CD4-positive, alpha-beta T cell treated with Interleukin-12 subunit alpha and Interleukin-12 subunit beta, for 1 hour (primary cell): ENCODE measurements at places on chromosomes 4 and X.

DNA sequence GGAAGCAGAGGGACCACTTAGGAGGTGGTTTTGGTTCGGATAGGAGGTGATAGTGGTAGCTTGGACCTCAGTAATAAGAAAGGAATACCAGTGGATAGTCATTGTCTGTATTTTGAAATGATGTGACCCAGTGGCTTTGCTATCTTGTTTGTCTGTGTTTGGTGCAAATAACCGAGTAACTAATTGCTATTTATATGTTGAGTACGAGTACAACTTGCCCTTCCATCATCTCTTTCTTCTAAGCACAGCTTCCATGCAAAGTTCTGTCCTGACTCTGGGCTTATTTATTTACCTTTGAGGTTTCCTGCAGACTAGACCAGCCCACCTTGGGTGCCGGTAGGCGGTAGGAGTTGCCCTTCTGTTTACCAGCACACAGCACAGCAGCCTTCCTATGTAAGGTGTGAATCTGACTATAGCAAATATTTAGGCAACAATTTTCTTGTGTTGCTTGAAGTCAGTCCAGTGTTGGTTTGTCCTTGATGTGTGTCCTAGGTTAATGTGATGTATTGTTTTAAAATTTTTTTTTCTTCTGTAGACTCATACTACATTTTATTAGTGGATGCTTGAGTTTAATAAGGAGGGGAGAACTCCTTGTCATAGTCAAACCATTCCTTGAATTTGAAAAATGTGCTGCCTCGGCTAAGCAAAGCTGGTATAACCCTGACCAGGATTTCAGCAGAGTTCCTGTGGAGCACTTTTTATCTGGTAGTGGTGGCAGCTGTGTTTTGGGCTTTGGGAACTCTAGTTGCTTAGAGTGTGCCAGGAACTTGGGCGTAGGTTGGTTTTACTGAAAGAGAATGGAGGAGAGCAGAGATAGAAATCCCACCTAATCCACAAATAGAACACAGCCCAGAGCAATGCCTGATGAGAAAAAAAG is 21.9 kb downstream of the PTTG2 start:
- no peak for DNase-seq

GRCh38 chrX:18873189-18873791 is 110.6 kb downstream of the PHKA2 start:
- no peak for DNase-seq

GRCh38 chrX:70030301-70030767 is 19.4 kb downstream of the AWAT2 start:
- peak; percentile 53 for DNase-seq

- DNase-seq, result no peak
These were observed 300.4 kb upstream of the RPS6KA3 start for GRCh38 chrX:20567108-20567507.

DNA sequence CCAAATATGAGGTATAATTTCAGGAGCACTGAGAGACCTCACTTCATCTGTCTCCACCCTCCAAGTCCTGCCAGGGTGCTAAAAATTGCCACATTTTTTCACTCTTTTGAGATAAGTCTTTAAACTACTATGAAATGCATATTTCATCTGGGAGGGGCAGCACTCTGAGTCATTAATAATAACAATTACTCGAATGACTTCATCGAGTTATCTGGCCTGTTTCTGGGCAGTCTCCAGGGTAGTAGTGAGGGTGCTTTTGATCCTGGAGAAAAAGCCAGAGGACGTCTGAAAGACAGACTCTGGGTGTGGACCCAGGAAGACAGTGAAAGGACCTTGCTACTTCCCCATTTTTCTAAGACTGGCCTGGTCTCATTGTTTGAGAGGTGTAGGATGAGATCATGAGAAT is 42.3 kb upstream of the SRD5A3 start:
- DNase-seq, result no peak

- no peak for DNase-seq
These were observed 171.6 kb downstream of the FAT4 start for GRCh38 chr4:125486351-125486750.

GRCh38 chrX:22739276-22739675 is 260.5 kb upstream of the DDX53 start:
- no peak for DNase-seq

- peak; percentile 7 for DNase-seq
These were observed 208.7 kb upstream of the KLF3 start for GRCh38 chr4:38455092-38455862.

DNA sequence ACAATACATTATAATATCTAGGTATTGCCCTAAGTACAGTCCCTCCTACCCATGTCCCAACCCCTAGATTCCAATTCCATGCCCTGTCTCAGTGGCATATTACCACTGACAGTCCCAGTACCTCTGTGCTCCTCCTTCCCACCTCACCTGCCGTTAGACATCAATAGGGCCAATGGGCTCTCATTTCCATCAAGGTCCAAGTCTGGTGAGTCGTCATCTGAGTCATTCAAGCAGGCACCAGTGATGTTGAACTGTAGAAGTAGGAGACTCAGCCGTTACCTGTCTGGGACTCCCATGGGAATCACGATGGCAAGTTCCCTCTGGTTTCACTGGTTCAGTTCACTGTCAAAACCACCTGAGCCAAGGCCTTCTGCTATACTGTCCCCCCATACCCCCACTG is 51.7 kb downstream of the PHF8 start:
- DNase-seq, result no peak

DNA sequence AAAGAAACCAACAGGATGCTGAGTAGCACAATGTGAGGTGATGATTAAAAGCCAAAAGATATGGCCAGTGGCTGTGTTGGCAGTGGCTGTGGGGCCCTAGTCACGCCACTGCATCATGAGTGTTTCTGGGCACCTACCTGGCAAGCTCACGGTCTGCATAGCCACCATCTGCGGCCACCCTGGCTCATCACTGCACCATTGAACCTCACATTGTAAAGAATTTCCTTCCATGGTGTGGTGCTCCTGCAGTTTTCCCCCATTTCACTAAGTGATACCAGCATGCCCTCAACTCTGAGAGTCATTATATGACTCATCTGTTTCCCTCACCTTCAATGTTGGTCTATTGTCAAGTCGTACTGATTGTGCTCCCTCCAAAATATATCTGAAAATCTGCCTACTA is 45.5 kb upstream of the CLNK start:
- DNase-seq, result no peak

DNA sequence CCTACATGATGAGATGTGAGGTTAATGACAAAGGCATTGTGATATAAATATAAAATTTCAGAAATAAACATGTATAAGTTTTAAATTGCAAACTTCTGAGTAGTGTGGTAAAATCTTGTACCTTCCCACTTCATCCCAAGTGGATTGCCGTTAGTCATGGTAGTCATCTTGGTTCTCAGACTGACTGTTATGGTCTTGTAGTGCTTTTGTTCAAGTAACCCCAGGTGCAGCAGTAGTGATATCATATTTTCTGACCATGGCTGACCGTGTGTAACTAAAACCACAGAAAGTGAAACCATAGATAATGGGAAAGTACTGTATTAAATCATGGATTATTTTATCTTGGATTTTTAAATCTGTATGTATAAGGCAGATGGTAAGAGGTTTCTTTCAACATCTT is 74.8 kb upstream of the SLIT2 start:
- DNase-seq, result no peak

DNA sequence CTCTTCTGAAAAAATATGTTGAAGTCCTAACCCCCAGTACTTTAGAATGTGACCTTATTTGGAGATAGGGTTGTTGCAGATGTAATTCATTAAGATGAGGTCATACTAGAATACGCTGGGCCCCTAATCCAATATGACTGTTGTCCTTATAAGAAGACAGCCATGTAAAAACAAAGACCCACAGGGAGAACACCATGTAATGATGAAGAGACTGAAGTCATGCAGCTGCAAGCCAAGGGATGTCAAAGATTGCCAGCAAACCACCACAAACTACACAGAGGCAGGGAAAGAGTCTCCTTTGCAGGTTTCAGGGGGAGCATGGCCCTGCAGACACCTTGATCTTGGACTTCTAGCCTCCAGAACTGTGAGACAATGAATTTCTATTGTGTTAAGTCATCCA is 37.4 kb downstream of the CXorf58 start:
- DNase-seq, result no peak

- no peak for DNase-seq
These were observed 119.6 kb downstream of the GATB start for GRCh38 chr4:151641167-151641566.

DNA sequence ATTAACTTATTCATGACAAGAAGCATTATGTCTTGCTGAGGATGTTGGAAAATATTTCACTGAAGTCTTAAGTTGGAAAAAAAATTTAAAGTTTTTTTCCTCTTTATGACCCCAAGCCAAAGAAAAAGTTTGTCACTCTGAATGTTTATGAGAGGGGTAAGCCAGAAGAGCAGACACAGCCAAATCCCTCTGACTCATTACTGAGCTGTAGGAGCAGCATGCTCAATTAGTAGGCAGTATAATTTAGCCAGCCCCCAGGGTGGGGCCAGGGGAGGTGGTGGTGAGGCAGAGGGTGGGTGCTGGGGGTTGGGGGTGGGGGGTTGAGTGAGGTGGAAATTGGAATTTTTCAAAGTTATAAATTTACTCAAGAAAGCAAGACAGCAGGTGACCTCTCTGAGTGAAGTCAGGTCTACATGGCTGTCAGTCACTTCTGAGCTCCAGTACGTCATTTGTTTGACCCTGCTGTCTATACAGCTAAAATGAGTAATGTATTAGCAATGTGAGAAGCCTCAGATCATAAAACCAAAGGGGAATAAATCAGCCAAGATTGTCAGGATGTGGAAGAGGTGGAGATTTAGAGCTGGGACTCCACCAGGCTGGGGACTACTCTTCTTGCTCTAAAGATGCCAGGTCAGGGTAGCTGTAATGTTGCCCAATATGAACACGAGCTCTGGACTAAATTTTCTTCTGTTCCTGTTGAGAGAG is 98.8 kb upstream of the NDP start:
- no peak for DNase-seq

DNA sequence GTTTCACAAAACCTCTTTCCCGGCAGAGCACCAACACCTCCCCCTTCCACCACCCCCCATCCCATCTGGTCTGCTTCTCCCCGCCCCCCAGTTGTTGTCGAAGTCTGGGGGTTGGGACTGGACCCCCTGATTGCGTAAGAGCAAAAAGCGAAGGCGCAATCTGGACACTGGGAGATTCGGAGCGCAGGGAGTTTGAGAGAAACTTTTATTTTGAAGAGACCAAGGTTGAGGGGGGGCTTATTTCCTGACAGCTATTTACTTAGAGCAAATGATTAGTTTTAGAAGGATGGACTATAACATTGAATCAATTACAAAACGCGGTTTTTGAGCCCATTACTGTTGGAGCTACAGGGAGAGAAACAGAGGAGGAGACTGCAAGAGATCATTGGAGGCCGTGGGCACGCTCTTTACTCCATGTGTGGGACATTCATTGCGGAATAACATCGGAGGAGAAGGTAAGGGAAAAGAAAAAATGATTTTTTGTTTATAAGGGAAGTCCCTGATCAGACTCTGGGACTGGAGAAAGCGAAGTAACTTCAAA is at the start of gene PDGFRA:
Gene PDGFRA, plus strand, starts transcription at position 333 of the 541 bp plus-strand sequence. CDS start 29,476 bp downstream, outside the sequence.
- no peak for DNase-seq

- no peak for DNase-seq
These were observed 10.2 kb downstream of the DUSP9 start for GRCh38 chrX:153657161-153657560.

DNA sequence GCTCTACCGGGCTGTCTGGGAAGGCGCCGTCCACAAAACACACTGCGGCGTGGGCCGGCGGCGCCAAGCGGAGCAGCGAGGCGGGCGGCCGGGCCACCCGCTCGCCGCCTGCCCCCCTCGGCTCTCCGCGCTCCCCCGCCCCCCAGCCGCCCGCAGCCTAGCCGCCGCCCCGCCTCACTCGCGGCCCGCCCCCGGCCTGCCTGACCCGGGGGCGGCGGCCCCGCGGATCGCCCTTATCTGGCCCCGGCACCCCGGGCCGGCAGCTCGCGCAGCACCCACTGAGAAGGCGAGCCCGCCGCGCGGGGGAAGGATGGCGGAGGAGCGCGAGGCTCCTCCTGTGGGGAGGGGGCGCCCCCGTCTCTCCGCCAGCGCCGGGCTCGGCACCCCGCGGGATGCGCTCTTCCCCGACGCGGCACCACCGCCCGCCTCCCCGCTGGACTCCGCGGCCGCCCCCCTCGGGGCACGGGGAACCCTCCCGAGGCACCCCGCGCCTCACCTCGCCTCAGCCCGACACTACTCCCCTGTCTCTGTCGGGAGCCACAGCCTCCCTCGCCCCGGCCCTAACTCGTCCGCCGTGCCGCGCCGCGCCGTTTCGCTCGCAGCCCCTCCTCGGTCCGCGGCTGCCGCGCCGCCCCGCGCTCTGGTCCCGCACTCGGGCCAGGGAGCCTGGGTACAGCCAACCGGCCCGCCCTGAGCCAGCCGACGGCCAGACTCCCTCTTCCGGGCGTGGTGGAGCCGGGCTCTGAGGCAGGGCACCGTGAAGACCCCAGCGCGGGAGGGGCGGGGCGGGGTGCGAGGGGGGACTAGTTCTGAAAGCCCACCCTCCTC is 566 bp downstream of the ATP11C start:
- peak; percentile 51 for DNase-seq

DNA sequence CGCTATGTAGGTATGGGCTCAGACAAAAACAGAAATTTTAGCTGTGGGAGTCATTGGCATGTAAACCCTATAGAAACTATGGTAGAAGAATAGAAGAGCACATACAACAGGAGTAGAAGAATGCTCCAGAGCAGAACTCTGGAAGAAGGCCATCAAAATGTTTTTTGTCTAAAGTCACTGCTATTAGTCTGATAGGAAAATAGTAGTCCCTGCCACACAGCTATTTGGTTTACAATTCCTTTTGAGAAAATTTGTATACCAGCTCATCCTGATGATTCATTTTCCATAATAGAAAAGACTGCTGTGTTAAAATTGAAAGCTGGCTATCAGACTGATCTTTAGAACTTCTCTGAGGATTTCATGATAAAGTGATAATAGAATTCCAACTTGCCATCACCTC is 32.8 kb upstream of the ADAD1 start:
- no peak for DNase-seq

DNA sequence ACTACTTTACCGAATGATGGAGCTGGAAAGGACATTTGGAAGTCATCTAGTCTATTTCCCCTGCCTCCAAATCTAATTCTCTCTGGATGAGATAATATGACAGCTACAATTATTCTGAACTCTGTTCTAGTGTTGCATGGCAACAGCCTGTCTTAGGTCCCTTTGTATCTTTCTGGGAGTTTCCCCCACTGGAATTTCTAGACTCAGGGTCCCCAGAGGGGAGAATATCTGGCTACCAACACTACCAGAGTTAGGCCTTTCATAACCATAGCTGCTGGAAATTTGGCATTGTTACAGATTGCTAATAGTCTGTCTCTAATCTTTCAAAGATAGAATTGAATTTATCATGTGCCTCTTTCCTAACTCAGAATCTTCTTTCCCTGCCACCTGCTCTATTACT is 4.5 kb downstream of the MSN start:
- DNase-seq, result no peak

DNA sequence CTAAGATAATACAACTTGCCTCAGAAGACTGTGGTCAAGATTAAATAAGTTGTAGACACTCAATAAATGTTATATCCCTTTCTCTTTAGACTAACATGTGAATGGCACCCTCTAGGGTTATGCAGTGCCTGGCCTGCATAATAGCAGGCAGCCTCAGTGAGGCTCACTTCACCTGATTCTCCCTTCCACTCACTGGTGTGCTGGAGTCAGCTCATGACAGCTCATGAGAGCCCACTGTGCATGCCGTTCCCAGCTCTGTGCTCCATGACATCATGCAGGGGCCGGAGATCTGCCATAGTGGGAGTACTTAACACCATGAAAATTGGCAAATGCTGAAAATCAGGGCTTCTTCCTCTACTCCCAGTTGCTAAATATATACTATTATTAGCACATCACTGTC is 64.5 kb downstream of the TEC start:
- no peak for DNase-seq
